Activated CD8-positive, alpha-beta memory T cell treated with anti-CD3 and anti-CD28 coated beads for 1 hour (primary cell): ENCODE measurements at places on chromosomes 1 and 21.

GRCh38 chr1:7389201-7389905 is 381.7 kb upstream of the VAMP3 start:
- DNase-seq = no peak

DNA sequence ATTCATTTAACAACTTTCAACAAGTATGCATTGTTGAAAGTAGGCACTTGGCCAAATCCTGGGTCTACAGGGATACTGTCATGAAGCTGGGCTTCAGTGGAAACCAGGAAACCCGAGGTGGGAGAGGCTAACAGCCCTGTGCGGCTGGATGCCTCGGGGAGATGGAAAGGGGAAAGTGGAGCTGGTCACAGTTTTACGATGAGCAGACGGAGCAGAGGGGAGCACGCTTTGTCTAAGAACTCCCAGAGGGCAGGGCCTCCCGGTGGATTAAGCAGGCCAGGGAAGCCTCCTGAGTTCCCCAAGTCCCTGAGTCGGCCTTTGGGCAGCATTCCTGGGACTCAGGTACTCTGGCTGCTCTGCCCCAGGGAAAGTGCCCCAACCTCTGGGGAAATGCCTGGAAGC is 23.8 kb downstream of the STUM start:
- no peak for DNase-seq

- no peak for DNase-seq
Observed at GRCh38 chr1:230421481-230421880, 4.7 kb downstream of the PGBD5 start.

DNA sequence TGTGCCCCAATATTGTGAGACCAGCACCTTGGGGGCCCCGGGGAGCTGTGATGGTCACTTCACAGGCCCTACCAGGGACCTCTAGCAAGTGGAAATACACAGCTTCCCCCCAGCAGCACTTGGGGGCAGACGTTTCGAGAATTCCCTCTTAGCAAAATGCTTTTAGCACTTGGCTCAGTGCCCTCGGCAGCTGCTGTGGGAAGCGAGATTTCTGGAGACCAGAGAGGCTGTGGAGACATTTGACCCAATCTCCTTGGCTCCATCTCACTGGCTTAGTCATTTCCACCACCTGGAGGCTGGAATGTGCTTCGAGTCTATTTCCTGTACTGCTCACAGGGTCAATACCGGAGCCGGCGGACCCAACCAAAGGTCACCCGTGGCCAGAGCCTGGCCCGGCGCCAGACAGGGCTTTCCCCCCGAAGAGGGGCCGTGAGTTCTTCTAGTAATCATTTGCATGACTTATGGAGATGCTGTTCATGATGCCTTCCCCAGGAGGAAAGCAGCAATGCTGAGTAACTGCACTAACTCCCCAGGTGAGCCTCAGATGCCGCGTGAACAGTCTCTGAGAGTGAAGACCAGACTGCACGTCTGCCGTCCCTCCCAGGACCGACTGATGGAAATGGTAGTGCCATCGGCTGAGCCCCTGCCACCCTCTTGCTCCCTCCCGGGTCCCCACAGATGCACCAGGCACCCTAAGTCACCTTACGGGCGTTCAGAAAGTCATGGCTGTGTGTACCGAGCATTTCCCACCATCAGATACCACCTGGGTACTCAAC is 4.4 kb upstream of the C2CD2 start:
- no peak for DNase-seq

DNA sequence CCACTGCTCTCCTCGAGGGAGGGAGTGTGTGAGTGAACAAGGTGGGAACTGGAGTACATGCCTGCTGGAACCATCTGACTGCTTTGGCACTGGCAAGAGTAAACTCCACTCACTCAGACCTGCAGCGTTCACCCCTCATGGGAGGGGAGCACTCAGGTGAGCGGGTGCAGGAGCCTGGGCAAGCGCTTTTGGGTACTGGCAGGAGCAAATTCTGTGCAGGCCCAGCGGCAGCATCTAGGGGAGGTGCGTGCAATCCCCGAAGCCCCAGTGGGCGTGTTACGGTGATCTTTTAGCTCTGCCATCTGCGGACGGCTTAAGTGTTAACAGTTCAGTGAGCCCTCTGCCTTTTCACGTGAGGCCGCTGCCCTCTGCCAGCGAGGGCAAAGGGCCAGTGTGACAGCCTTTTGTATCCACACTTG is 127.4 kb downstream of the PATJ start:
- no peak for DNase-seq

- DNase-seq = no peak
Observed at GRCh38 chr1:233394860-233395717, 67.6 kb downstream of the MAP3K21 start.

DNA sequence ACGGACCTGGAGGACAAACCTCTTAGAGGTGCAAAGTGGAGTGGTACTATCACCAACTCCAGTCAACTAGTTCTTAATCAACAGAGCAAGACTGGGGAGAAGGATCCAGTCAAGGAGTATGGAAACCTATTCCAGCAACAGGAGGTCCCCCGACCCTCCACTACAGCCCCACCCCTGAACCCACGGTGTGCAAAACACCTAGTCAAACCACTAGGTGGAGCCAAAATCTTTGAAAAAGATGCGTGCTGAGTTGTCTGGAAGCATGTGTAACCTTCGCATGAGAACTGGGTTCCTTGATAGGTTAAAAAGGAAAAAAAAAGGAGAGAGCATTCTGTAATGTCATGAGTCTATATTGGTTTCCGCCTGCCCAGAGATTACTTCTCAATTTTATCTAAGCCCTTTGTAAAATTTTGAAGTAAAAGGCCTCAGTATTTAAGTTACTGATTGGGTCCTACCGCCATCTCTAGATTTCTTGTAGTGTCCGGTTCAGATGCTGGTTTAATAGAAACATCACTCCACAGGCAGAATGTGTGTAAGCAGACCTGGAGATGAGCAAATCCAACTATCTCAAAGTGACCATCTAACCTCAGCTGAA is 81.9 kb upstream of the HAO2 start:
- DNase-seq = no peak
